ENCODE measurements at places on chromosomes 2 and 18. TPM values are rescaled to one million over a fixed set of nuclear protein-coding genes. Genes with fewer than 3 reads are reported as not detected.
A peak's percentile ranks its signal among the peaks of the same experiment; 100 is the strongest.

Gene CDK5R2
- total RNA-seq = not detected

DNA sequence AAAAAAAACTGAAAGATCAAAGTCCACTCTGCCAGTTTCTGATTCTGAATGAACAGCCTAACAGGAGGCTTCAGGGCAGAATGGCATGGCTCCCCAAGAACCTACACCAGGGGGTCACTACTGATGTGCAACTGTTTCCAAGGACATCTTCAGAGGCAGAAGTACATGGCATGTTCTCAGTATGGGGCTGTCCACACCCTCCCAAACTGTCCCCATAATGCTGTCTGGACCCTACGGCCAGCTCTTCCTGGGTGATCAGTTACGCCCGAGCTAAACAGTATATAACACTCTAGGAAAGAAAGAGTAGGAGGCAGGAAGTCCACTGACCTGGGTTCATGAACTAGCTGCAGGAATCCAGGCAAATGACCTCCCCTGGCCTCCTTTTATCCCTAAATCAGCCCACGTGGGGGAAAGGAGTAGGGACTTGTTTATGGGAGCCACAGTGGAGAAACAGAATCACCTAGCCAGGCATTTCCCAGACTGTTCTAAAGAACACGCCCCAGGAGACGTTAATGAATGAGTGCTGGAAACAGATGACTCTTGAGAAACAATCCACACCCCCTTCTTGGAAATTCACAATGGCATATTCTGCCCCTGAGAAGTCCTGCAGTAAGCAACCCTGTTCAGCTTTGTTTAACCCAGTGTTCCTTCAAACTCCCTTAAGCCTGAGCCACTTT is 2.5 kb downstream of the TMBIM1 start:
- H3K27me3 ChIP-seq = no peaks in the 10 kb centered on the region
- DNase-seq = peak; percentile 36
- H3K27ac ChIP-seq = peak overlapping the region; percentile 30
- no peaks in the 10 kb centered on the region for H3K36me3 ChIP-seq
- H3K4me3 ChIP-seq = no peak overlapping the region
- H3K4me1 ChIP-seq = peaks cover 30% of the 10 kb centered on the region

Gene ELOA2
- not detected for total RNA-seq

GRCh38 chr2:221642447-221642846 is 70.3 kb upstream of the EPHA4 start:
- no peaks in the 10 kb centered on the region for H3K4me1 ChIP-seq
- H3K27me3 ChIP-seq = no peaks in the 10 kb centered on the region
- no peaks in the 10 kb centered on the region for H3K36me3 ChIP-seq
- H3K4me3 ChIP-seq = no peak overlapping the region

Gene SF3B6
- 224 TPM for total RNA-seq

- peaks cover 4% of the 10 kb centered on the region for H3K36me3 ChIP-seq
- H3K4me3 ChIP-seq = no peak overlapping the region
- no peaks in the 10 kb centered on the region for H3K27me3 ChIP-seq
- peak; percentile 21 for DNase-seq
- H3K27ac ChIP-seq = no peak overlapping the region
These were observed 35.7 kb downstream of the STK39 start for GRCh38 chr2:168211664-168212163.

- no peaks in the 10 kb centered on the region for H3K36me3 ChIP-seq
- no peak overlapping the region for H3K4me3 ChIP-seq
- H3K4me1 ChIP-seq = no peaks in the 10 kb centered on the region
These were observed 10.0 kb upstream of the DUSP19 start for GRCh38 chr2:183068561-183068960.

Gene PLCL1
- 0.18 TPM for total RNA-seq

DNA sequence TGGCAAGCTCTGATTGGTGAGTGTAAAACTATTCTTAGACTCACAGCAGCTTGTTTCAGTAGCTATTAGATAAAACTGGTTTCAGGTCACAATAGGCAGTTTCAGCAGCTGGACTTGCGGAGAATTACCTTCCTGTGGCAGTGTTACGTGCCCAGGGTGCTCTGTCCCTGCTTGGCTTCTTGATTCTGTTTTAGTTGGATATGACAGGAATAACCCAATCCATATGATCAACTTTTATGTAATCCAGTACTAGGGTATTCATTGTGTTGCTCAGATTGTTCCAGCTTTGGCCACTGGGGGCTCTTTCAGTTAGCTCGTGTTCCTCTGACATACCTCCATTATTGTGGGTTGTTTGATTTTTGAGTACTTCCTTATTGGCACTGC is 43.1 kb downstream of the INPP4A start:
- H3K27ac ChIP-seq = no peak overlapping the region
- DNase-seq = peak; percentile 17
- no peaks in the 10 kb centered on the region for H3K36me3 ChIP-seq
- no peaks in the 10 kb centered on the region for H3K27me3 ChIP-seq
- H3K4me3 ChIP-seq = no peak overlapping the region
- peaks cover 2% of the 10 kb centered on the region for H3K4me1 ChIP-seq

- no peaks in the 10 kb centered on the region for H3K27me3 ChIP-seq
- no peaks in the 10 kb centered on the region for H3K4me1 ChIP-seq
- no peak overlapping the region for H3K4me3 ChIP-seq
- H3K36me3 ChIP-seq = no peaks in the 10 kb centered on the region
- DNase-seq = no peak
These were observed 813.2 kb downstream of the RNF144A start for GRCh38 chr2:7730449-7730848.

DNA sequence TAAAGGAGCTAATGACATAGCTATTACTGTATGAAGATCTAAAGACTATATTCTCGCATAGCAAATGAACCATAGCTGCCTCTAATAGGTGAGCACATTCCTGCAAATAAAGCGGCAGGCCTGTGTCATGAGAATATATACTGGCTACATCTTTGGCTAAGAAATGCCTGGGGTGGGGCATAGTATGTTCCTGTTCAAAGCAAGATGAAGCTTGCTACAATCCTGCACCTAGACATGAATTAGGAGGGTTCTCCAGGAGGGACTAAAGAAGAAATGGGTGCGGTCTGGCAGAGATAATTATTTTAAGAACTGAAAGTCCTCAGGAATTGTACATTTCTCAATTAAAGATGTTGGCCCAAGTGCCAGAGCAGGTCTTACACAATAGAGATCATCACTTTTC is 46.8 kb upstream of the PLA2R1 start:
- H3K4me3 ChIP-seq = no peak overlapping the region
- no peaks in the 10 kb centered on the region for H3K36me3 ChIP-seq
- no peaks in the 10 kb centered on the region for H3K4me1 ChIP-seq
- DNase-seq = no peak

DNA sequence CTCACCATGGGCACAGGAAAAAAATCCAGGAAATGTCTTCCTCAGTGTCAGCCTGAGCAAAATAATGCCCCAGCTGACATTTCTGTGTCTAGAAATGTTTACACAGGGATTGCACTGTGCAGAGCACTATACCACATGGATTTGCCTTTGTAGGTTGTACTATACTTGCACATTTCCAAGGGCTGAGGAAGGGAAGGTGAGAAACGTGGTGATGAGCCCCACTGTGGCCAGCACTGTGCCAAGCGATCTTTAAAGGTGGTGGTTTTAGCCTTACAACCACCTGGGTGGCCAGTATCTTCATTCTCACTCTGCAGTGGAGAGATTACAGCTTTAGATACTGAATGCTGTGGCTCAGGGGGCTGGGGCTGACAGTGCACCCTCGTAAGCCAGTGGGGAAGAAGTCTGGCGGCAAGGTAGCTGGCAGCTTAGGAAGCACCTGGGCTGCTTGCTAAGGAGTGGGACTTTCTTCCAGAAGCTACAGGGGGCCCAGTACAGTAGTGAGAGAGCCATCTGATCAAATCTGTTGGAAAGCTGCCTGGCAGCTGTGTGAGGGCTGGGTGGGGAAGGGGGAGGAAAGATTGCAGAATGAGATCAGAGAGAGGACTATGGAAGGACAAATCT is 81.4 kb upstream of the MSH2 start:
- no peak overlapping the region for H3K27ac ChIP-seq
- H3K4me1 ChIP-seq = peaks cover 7% of the 10 kb centered on the region

- no peaks in the 10 kb centered on the region for H3K27me3 ChIP-seq
- no peak overlapping the region for H3K4me3 ChIP-seq
- peak; percentile 71 for DNase-seq
- peaks cover 5% of the 10 kb centered on the region for H3K4me1 ChIP-seq
- no peak overlapping the region for H3K27ac ChIP-seq
- H3K36me3 ChIP-seq = no peaks in the 10 kb centered on the region
These were observed 66.3 kb upstream of the SCG2 start for GRCh38 chr2:223668302-223668998.

Gene DSG1
- total RNA-seq = not detected

- no peaks in the 10 kb centered on the region for H3K36me3 ChIP-seq
- no peaks in the 10 kb centered on the region for H3K4me1 ChIP-seq
- DNase-seq = no peak
- H3K27me3 ChIP-seq = no peaks in the 10 kb centered on the region
- H3K27ac ChIP-seq = no peak overlapping the region
- H3K4me3 ChIP-seq = no peak overlapping the region
These were observed 118.3 kb downstream of the FIGN start for GRCh38 chr2:163617517-163617916.

GRCh38 chr2:165253178-165253577 is 14.0 kb downstream of the SCN2A start:
- no peaks in the 10 kb centered on the region for H3K4me1 ChIP-seq
- no peaks in the 10 kb centered on the region for H3K27me3 ChIP-seq
- no peak for DNase-seq
- no peaks in the 10 kb centered on the region for H3K36me3 ChIP-seq

DNA sequence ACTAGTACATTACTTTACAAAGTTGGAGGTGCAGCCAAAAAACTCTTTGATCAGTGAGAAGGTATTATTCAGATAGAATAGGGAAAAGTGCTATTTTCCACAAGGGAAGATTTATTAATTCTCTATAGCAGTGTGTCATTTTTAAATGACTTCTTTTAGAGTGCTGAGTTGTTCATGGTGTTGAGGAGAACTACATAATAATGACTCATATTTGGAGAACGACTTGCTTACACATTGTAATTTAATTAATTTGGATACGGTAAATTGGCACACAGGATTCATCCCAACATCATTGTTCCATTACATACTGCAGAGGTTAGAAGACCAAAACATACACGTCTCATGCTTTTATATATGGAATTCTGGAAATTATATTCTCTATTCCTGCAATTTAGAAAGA is 22.1 kb upstream of the MAP2 start:
- no peak for DNase-seq
- no peaks in the 10 kb centered on the region for H3K4me1 ChIP-seq
- no peak overlapping the region for H3K27ac ChIP-seq
- no peaks in the 10 kb centered on the region for H3K36me3 ChIP-seq

GRCh38 chr18:22169011-22169888 is at the start of gene GATA6:
TSS of gene GATA6 (plus strand) at chr18:22169589. CDS start at chr18:22171145, 1,556 bp downstream.
- peaks cover 45% of the 10 kb centered on the region for H3K27me3 ChIP-seq
- H3K36me3 ChIP-seq = peaks cover 8% of the 10 kb centered on the region

Gene CRYGD
- not detected for total RNA-seq

Gene CYS1
- under 0.01 TPM for total RNA-seq

Gene FRZB
- total RNA-seq = 0.28 TPM

DNA sequence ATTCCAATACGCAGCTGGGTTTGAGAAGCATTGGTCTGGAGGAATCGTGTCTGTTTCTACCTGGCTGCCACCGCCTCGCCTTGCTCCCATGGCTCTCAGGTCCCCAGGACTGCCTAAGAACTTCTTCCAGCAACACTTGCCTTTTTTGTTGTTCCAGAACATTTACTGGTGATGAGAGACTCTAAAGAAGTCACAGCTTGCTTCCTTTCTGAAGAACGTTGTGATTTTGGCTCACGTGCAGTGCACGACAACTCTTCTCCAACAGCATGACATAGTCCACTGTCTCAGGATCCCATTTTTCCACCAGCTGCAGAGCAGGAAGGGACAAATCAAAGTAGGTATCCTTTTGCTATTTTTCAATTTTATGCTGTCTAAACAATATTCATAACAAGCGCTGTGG is 940.9 kb downstream of the SLC4A3 start:
- no peak for DNase-seq
- H3K27me3 ChIP-seq = no peaks in the 10 kb centered on the region
- no peak overlapping the region for H3K4me3 ChIP-seq
- H3K4me1 ChIP-seq = no peaks in the 10 kb centered on the region

DNA sequence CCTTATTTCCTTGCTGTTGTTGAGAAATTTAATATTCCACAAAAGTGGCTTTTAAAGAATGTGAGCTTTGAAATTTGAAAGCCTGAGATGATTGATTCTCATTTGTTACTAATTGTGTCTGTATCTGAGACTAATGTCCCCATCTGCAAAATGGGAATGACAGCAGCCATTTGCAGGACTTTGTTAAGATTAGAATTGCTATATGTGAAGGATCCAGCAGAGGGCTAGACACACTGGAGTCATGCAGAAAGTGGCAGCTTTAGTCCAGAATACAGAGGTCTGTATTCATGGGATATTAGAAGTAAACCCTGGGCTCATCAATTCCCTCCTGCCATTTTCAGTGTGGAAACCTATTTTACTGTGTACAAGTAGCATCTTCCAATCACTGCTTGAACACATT is 296.5 kb upstream of the GYPC start:
- H3K4me1 ChIP-seq = no peaks in the 10 kb centered on the region
- no peak overlapping the region for H3K4me3 ChIP-seq
- H3K36me3 ChIP-seq = no peaks in the 10 kb centered on the region
- no peak overlapping the region for H3K27ac ChIP-seq
- peak; percentile 4 for DNase-seq

Gene NT5DC4
- not detected for total RNA-seq

Gene LAMA1
- total RNA-seq = 11.4 TPM
